NCI-H1694 treated with DMSO at 0.1 percent for 48 hours (cell line): ENCODE measurements at places on chromosomes 3 and 15.

DNA sequence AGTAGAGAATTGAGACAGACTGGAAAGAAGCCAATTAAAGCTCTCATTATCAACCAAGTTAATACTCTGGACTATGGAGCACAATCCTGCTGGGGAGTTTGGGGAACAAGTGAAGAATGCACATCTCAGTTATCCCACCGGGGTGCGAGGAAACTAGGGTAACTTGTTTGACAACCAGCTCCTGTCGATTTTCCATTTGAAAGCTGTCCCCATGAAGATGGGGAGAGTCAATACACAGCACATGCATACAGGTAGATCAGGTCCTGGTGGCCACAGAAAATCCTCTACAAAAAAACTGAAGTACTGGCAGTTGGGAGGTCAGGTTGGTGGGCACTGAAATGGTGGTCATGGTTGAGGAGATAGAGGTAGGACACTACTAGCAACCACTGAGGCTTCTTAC, 25.7 kb upstream of the GRAMD1C start:
- DNase-seq = no peak

GRCh38 chr3:110314512-110315114, 757.0 kb upstream of the NECTIN3 start:
- DNase-seq = peak; percentile 22

- DNase-seq = no peak
Measured at GRCh38 chr3:9316881-9317361, 45.9 kb upstream of the THUMPD3 start.

DNA sequence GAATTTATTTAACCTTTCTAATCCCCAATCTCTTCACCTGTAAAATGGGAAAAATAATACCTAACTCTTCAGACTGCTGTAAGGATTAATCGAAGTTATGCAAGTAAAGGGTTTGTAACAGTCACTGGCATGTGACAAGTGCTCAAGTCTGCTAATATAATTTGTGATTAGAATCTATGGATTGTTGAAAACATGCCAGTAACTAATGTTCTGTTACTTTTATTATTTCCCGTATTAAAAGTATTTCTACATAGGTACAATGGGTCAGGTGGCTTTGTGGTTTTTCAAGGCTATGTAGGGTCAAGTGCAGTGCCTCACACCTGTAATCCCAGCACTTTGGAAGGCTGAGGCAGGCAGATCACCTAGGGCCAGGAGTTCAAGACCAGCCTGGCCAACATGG, 29.4 kb downstream of the ULK4 start:
- DNase-seq = no peak

GRCh38 chr15:27563765-27564370, 535.2 kb downstream of the OCA2 start:
- DNase-seq = no peak

DNA sequence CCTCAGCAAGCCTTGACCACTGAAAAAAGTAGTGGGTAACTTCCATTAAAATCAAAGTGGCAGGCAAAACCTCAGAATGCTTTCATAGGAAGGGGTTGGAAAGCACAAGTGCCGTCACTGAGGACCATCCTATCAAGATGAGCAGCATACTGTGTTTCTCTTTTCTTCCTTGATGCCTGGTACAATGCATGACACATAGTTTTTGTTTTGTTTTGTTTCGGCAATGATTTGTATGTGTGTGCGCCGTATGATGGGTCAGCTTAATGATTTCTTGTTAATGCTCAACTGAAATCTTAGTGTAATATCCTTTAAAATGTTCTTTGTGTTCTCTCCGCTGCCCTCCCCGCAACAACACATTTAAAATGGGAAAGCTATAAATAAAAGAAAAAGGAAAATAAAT, 476.4 kb upstream of the KCNMB2 start:
- no peak for DNase-seq

- no peak for DNase-seq
Measured at GRCh38 chr3:87855616-87856015, 203.2 kb downstream of the CGGBP1 start.

DNA sequence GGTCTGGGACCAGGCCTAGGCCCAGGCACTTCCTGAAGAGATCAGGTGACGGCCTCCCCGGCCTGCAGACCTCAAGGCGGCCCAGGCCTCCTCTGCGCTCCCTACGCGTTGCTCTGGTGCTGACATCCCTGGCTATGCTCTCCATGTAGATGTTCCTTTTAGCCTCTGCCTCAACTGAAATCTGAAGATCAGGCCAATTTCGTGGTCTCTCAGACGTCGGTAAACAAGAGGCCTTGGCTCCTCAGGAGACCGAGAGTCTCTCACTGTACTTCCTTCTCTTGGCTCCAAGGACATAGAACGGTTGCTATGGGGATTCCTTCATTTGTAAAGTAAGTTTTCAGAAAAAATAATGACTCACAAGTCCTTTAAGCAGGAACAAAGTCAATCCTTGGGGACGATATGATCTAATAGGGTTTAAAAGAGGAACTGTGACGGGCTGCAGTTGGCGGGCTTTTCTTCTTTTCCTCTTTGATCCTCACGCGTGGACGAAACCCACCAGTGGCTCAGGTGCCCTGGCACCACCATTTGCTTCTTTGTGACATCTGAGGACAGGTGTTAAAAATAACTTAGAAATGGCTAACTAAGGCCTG, 55.6 kb upstream of the CGNL1 start:
- DNase-seq = no peak

DNA sequence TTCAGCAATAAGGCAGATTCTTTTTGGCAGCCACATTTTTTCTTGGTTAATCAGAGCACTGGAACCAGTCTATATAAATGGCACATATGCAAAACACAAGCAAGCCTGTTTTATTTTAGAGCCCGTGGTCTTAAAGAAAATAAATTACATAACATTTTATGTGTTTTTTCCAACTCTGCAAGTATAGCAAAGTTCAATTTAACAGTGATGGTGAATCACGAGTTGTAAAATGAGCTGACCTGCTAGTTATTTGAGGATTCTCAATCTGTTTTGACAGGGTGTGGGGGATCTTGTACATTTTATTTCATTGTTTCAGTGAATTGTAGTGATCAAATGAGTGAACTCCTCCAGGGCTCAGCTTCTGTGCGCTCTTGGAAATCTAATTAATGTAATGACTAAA, 2.7 kb downstream of the ARHGEF26 start:
- DNase-seq = no peak

- no peak for DNase-seq
Measured at GRCh38 chr3:107705046-107705445, 182.3 kb downstream of the BBX start.

- DNase-seq = peak; percentile 57
Measured at GRCh38 chr3:97821287-97821773, 481 bp upstream of the CRYBG3 start.

- DNase-seq = no peak
Measured at GRCh38 chr3:67447393-67447792, 207.0 kb downstream of the SUCLG2 start.

DNA sequence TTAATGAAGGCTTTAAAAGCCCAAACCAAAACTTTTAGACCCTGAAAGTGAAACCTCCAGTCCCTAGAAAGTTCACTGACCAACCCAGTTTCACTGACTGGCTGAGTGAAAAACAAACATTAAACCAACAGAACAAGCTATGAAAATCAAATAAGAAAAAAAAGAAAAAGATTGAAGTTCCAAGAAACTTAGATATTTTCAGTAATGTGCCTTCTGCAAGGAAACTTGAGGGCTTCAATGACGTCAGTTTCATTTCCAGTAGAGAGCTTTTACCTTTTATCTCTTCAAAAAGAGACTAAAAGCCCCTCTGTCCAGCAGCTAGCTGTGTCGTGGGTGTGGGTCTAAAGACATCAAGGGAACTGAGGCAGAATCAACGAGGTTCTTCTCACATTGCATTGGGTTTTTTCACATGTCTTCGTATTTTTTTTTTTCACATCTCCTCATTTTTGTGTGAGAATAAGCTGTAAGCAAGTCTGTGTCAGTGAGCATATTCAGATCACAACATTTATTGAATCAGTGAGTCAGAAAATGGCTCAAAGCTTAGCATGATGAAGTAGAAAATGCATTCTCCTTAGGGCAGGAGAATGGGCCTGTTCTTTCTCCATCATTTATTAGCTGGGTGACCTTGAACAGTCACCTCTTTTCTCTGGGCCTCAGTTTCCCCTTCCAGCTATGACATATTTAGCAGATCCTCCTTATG, 54.8 kb upstream of the BCL6 start:
- DNase-seq = no peak

GRCh38 chr3:139340784-139341183, 3.0 kb upstream of the MRPS22 start:
- DNase-seq = no peak

- DNase-seq = peak; percentile 91
Measured at GRCh38 chr3:115713284-115713683, 90.0 kb downstream of the GAP43 start.

DNA sequence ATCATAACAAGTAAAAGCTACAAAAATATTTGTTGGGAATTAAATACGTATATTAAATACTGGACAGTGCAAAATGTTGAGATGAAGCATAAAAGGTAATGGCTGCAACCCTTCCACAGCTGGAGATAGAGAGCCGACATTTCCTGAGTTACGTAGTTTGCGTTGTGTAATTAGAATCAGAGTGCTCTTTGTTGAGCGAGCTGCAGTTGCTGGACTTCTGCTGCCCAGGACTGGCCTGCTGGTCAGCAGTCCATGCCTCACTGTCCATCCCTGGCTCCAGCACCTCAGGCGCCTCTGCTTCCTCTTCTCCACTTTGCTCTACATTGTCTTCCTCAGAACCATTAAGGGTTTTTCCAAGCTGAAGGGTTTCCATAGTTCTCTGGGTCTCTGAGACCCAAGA, 28.4 kb upstream of the SHC4 start:
- no peak for DNase-seq

DNA sequence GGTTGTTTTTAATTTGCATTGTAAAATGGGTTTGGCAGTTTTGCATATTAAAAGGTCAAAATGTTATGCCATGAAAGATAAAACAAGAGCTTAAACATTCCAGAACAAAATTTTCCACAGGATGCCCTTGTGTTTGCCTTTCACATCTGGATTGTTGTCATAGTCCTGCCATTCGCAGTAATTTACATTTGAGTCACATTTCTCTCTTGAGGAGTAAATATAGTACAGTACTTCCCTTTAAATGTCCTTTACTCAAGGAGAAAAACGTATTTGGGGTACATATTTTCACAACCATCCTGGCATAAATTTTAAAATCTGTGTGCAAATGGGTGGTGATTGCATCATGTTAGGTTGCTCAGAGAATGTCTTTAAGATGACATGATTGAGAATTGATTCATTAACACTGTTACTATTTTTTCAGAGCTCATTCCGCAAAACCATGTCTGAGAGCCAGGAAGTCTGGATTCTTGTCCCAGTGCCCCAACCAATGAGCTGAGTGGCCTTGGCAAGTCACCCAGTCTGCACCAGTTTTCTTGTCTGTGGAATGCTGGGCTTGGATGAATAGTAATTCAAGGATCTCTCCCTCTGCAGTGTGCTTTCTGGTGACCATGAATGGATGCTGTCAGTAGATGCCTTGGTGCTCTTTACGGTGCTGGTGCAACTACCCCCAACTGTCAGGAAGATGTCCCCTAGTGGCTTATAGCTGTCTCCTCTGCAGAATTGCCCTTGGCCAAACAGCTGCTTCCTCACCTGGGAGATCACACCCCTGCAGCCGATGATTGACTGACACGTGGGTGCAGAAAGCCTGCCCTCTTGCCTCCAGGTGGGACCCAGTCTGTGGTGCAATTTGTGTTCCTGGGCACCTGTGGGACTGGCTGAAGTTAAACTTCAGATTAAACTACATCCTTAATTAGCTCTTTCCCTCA, 43.0 kb downstream of the ABHD5 start:
- DNase-seq = no peak

- no peak for DNase-seq
Measured at GRCh38 chr15:55681631-55682030, 61.3 kb downstream of the PRTG start.

DNA sequence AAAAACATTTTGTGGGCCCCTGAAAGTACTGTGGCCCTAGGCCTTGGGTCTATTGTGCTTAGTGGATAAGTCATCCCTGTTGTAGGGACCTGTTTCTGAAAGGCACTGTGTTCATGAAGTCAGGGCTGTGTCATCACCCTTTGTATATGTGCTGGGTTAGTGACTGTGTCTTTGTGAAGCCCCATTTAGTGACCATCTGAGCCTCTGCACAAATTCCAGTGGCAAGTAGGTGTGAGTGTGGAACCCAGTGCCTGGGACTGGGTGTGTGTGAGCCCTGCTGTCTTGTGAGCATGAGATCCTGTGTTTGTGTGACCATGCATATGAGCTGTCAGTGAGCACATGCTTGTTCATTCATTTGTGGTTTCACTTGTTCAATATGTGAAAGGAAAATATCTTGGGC, 1.2 kb upstream of the HYAL1 start:
- DNase-seq = no peak

DNA sequence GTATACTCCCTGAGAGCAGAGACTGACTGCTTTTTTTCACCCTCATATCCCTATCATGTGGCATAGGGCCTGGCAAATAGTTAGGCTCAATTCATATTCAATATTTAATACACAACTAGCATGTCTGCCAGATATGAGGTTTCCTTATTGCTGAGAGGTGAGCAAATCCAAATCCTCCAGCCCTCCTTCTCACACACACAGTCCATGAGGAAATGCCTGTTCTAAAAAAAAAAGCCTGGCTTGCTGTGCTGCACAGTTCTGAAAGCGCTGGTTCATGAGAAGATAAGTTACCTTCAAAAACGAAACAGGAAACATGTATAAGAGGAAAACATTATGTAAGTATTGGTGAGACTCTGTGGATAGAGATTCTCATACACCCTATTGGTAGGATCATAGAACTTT, 15.5 kb upstream of the ACAP2 start:
- DNase-seq = no peak

DNA sequence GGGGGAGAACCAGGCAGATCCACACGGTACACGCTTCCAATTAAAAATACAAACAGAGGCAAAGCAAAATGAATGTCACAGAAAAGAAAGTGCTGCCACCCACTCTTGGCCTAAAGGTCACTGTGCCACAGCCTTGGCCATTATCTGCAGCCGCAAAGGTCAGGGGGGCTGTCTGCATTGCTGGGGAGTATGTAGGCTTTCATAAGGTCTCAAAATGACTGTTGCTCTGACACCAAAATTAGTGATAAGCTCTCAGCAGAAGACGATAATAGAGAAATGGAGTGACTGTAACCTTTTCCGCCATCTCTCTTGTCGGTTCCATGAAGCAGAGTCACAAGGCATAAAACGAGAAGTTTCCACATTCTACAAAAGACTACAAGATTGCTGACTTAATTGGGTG, 374.2 kb upstream of the ICE2 start:
- no peak for DNase-seq

GRCh38 chr15:37744521-37744920, 189.9 kb upstream of the TMCO5A start:
- DNase-seq = no peak

DNA sequence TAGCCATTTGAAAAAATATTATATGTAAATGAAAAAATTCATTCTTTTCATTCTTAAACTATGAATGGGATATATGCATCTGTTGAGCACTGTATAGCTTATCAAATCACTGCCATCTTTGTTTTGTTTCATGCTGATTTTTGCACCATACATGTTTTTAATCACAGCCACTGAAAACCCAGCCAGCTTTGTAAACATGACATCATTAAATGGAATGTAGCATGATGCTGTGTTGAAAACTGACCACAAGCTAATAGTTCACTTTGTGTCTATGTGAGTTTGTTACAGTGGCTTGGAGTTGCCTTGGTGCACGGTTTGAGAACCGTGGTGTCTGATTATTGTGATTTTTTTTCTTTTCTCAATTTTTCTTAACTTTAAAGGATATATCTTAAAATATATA, 75.7 kb downstream of the GMPS start:
- no peak for DNase-seq

GRCh38 chr3:48408823-48409281, 21.0 kb downstream of the PLXNB1 start:
- no peak for DNase-seq
